ENCODE measurements at places on chromosomes 3 and 15.

DNA sequence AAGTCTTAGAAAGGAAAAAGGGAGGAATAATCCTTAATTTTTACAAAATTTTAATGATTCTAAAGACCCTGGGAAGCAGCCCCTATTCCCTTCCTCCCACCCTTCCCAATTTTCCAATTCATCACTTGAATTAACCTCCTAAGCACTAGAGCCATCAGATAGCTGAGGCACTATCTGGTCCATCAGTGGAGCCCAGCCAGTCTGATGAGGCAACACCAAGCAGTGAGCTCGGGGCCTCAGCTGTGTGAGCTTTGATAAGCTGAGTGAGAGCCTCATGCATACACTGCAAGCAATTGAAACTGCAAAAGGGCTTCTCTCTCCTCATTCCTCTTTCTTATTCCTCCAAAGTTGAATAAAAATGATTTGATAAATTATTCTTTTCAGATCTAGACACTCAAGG lies 31.9 kb downstream of the TUSC7 start:
- no peak for DNase-seq

DNA sequence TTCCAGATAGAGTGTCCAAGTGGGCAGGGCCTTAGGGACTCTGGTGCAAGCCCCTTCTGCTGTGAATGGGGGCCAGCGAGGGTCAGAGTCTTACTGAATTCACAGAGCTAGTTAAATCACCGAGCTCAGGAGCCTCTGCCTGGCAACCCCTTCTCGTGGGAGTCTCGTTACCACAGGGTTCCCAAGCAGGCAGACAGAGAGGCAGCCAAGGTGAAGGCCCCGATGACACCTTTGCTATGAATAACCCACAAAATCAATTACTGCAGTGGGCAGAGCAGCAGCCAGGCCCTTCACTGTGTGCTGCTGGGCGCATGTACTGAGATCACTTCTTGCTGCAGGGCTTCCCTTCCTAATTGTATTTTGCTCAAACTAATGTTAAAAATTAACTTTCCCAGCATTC lies 56.9 kb downstream of the SPSB4 start:
- DNase-seq: no peak

DNA sequence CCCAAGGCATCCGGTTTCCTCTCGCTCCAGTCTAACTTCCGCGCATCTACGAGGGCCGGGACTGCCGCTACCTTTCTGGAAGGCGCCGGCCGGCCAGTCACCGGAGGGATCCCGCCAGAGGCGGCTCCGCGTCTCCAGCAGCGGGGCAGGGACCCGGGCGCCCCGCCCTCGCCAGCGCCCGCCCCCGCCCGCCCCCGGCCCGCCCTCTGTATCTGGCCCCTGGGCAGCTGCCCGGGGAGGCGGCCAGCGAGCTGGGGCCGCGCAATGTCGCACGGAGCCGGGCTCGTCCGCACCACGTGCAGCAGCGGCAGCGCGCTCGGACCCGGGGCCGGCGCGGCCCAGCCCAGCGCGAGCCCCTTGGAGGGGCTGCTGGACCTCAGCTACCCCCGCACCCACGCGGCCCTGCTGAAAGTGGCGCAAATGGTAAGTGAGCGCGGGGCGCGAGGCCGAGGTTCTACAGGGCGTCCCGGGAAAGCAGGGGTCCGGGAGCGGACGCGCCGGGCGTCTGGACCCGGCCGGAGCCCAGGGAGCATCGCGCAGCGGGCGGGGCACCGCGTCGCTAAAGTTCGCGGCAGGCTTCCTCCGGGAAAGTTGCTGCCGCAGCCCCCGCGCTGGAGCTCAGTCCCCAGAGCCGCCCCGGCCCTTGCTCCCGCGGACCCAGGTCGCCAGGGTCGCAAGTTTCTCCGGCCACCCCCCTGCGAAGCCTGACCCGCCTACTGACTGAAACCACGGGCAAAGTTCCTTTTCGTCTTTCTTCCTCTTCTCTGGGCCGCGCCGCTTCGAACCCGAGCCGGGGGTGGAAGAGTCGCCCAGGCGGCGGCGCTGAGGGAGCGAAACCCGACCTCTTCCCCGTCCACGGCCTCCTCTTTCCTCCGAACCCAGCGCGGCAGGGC lies at the start of gene CMTM7:
TSS of gene CMTM7 (plus strand) at position 211 of the 893 bp plus-strand sequence. CDS start at position 265, 54 bp downstream.
- peak; percentile 50 for DNase-seq

GRCh38 chr15:57549935-57550334 lies 41.8 kb upstream of the MYZAP start:
- DNase-seq: no peak

DNA sequence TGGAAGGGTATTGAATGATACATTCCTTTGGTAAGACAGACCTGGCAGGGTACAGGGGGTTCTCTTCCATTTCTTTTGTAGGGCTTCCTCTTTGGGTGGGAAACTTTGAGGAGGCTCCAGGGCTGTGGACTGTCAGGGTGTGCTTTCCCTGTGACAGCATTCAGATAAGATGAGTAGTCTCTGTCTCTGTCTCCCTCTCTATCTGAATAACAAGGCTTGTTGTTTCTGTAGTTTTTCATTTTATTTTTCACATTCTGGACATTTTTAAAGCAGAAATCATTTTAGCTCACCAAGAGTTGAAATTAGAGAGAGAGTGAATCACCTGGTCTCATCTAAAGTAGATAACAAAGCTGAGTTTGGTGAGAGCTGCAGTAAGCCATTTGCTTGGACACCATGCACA lies 100.8 kb upstream of the TPM1 start:
- peak; percentile 10 for DNase-seq

DNA sequence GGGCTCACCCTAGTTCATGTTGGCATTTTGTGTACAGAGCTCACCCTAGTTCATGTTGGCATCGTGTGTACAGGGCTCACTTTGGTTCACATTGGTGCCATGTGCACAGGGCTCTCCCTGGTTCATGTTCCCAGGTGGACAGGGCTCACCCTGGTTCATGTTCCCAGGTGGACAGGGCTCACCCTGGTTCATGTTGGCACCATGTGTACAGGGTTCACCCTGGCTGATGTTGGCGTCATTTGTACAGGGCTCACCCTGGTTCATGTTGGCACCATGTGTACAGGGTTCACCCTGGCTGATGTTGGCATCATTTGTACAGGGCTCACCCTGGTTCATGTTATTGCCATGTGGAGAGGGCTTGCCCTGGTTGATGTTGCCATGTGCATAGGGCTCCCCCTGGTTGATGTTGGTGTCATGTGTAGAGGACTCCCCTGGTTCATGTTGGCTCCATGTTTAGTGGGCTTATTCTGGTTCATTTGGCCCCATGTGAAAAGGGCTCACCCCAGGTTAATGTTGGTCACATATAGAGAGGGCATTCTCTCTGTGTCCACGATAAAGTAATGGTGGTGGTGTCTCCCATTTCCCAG lies 31.7 kb upstream of the NR2C2 start:
- no peak for DNase-seq

DNA sequence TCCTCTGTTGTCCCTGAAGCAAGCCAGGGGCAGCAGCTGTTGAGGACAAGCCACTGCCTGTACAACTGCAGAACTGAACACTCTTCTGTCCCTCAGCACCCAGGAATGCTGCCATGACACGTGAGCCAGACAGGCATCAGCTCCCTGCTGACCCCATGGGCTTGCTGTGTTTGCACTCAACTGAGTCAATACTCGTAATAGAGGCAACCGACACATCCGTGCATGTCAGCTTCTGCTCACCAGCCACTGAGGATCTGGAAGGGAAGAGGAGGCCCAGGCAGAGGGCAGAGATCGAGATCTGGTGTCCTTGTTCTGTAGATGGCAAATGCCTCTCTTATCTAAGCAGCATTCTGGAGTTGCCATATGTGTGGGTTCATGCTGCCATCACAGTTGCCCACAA lies 54.3 kb upstream of the SEC61A1 start:
- no peak for DNase-seq

DNA sequence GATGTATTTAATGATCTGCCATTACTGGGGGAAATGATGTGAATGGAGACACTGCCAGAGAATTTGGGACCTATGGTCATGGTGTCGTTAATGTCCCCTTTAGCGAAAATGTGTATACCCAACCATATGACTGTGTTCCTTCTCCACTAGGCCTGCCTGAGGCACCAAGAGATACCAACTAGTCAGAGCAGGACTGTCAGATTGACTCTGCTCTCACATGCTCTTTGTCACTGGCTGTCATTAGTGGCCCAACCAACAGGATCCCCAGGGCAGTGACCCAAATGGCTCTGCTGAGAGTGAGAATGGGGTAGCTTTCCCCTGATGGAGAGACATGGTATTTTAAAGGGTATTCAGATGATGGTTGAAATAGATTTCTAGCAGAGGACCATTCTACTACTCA lies 2.8 kb downstream of the TAGLN3 start:
- DNase-seq: no peak

GRCh38 chr3:46541835-46542234 lies 24.3 kb downstream of the LRRC2 start:
- no peak for DNase-seq

- DNase-seq: no peak
These were observed 598.2 kb downstream of the NAALADL2 start for GRCh38 chr3:175457301-175457700.

GRCh38 chr3:37736624-37737023 lies 125.1 kb upstream of the CTDSPL start:
- no peak for DNase-seq

DNA sequence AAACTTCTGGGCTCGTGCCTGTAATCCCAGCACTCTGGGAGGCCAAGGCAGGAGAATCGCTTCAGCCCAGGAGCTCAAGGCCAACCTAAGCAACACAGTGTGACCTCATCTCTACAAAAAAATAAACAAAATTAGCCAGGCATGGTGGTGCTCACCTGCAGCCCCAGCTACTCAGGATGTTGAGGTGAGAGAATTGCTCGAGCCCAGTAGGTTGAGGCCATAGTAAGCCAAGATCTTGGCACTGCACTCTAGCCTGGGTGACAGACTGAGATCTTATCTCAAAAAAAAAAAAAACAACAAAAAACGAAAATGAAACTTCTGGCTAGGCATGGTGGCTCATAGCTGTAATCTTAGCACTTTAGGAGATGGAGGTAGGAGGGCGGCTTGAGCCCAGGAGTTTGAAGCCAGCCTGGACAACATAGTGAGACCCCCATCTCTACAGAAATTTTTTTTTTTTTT lies 53.7 kb downstream of the PIK3CB start:
- no peak for DNase-seq

- no peak for DNase-seq
These were observed 20.5 kb upstream of the MUC20 start for GRCh38 chr3:195700319-195700718.

GRCh38 chr15:70323111-70323851 lies 225.6 kb upstream of the TLE3 start:
- peak; percentile 70 for DNase-seq
